ENCODE measurements at places on chromosomes 7 and 10.

DNA sequence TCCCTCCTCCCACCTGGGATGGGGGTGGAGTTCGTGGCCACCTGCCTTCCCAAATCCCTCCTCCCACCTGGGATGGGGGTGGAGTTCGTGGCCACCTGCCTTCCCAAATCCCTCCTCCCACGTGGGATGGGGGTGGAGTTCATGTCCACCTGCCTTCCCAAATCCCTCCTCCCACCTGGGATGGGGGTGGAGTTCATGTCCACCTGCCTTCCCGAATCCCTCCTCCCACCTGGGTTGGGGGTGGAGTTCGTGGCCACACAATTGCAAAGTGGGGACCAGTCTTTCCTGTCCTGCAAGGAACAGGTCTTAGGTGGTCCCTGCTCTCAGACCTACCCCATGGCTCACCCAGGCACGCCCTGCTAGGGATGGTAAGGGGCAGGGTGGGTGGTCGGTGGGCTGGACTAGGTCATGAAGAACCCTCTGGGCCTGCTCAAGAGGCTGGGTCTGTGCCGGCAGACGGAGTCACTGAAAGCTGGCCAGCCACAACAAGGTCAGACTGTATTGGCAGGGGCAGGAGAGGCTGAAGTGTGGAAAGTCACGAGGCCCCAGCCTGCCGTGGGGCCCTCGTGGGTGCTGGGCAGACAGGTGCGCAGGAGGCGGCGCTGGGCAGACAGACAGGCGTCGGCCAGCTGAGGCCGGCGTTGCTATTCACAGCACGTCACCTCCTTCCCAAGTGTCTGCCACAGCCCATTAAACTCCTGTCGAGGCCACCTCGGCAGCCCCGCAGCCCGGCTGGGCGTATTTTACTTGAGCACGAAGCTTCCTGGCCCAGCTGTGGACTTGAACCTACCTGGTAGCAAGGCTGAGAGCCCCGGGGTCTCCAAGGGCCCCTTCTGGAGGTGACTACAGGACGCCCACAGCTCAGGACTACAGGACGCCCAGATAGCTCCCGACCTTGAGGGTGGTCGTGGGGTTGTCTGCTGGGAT, 4.1 kb downstream of the KNDC1 start:
- no peak for DNase-seq

GRCh38 chr7:45718464-45719330, 144.5 kb downstream of the ADCY1 start:
- no peak for DNase-seq

GRCh38 chr10:129388435-129388834, 78.6 kb upstream of the MGMT start:
- no peak for DNase-seq

DNA sequence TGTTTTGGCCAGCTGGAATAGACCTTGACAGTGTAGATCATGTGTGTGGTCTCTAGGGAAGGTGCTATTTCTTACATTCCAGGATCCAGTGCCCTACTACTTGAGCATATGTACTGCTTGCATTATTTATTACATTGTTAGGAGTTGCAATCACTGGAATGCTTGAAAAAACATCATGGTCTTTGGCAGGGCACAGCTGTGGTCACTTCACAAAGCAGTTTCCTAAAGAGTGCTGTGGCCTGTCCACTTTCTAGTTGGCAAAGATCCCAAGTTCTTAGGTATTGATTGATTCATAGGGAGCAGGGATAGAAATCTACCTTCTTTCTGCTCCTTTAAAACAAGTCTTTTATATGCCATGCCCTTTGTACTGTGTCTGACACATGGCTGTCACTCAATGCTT, 4.6 kb downstream of the C7orf25 start:
- no peak for DNase-seq

GRCh38 chr7:27080844-27081436, 14.9 kb downstream of the HOXA1 start:
- no peak for DNase-seq

DNA sequence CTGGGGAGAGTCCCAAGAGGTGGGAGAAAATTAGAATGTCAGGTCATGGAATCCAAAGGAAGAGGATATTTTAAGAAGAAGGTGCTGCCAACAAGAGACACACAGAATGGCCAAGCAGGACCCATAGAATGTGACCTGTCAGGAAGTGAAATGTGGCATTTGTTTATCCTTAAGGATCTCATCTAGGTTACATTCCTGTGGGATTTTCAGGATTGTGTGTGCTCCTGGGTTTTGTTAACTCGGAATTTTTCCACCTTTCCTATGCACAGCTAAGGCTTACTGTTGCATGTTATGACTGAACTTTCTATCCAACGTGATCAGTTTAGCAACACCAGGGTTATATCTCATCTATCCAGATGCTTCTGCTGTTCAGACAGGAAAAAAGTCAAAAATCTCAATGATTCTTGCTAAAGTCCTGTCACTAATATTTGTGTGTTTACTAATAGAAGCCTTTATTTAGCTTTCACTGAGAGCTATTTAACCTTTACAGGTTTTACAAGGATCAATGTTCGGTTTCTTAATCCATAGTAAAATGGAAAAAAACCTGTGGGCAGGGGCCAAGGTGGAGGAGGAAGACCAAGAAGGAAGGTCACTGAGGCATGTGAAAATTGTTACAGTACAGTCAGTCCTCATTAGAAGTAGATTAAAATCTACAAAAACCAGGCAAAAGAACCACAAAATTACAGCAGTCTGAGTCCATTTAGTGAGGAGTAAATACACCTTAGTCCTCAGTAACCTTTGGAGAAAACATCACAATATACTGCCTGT, 437.8 kb upstream of the NPVF start:
- no peak for DNase-seq

DNA sequence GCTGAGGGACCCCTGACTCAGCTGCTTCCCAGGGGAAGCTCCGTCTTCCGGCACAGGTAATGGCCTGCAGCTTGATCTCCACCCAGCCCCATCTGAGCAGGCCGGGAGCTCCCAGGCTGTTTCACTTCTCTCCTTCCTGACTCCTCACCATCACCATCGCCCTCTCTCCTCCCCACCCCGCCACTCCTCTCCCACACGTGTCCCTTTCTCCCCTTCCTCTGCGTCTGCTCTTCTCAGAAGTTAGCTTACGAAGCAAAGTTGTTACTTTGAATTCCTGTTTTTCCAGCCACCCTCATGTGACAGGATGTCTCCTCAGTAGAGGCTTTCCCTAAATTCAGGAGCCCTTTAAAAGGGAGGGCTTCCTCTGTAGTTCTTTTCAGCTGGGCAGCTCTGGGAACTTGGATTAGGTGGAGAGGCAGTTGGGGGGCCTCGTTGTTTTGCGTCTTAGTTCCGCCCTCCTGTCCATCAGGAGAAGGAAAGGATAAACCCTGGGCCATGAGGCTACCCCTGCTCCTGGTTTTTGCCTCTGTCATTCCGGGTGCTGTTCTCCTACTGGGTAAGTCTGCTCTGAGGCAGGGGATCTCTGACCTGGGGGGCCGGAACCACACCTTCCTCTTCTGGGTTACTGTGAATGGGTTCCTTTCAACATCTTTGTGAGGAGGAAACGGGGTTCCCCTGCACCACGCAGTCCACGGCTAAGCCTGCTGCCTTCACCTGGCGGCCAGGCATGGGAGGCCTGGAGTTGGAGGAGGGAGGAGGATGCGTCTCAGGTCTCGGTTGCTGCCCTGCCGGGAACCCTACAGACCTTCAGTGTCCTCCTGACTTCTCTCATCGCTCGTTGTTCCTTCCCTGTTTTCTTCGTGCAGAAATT, at the start of gene MRC1:
TSS of gene MRC1 (plus strand) at position 378 of the 871 bp plus-strand sequence. CDS start at position 496, 118 bp downstream.
- no peak for DNase-seq
